ENCODE measurements at places on chromosomes 12 and 14.

DNA sequence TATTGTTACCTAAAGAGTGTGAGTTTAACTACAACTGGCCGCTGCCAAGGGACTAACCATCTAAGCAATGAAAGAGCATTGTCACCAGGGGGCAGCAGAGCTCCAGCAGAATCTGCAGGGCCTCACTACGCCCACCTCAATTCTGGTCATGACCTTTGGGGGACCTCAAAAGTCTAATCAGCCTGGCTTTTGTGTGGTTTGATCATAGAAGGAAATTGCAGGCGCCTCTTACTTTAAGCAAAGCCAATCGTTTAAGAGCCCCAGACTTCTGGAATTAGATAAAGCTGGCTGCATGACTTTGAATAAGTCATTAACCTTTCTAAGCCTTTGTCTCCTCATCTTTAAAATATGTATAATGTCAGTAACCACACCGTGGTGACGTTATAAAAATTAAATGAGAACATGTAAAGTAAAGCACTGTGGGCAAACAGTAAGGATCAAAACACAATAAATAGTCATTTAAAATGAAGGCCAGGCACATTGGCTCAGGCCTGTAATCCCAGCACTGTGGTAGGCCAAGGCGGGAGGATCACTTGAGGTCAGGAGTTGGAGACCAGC, 58.6 kb downstream of the TBX3 start:
- DNase-seq: peak; percentile 91

DNA sequence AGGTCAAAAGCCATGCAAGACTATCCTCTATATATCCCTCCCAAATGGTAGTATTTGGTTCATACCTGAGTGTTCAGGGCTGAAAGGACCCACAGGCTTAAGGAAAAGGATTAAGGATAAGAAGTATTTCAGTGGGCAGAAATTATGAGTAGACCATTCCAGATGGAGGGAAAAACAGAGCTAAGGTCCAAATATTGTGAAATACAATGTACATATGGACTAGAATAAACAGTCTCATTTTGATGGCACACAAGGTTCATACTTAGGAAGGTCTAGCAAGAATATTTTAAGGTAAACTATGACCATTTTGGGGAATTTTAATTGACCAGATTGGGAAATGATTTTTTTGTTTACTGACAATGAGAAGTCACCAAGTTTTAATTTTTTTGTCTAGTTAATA, 124.6 kb downstream of the PRKD1 start:
- no peak for DNase-seq

GRCh38 chr12:50882563-50882962, 39.8 kb downstream of the TMPRSS12 start:
- DNase-seq: no peak

- DNase-seq: no peak
Observed at GRCh38 chr14:58717813-58718212, 80.1 kb downstream of the DACT1 start.

DNA sequence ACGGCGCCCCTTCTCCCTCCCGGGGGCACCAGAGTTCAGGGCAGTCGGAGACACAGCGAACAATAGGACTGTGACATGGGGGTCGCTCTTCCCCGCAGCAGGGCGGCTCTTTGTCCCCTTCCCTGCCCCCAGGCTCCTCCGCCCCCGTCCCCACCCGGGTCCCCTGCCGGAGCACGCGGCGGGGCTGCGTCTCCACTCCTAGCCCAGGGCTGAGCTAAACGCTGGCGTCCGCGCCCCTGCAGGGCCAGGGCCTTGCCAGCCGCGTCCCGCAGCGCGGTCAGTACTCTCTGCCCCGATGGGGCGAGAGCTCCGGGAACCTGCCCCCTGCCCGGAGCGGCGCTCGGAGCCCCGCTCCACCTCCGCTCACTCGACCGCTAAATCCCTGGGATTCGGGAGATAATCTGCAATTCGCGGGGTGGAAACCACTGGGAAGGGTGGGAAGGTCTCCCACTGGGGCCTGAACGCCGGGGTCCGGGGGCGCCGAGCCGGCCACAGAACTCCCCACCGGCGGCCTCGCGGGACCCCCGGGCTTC, 825 bp upstream of the CCDC85C start:
- DNase-seq: peak; percentile 60

GRCh38 chr12:109343677-109344076, 4.0 kb upstream of the MYO1H start:
- no peak for DNase-seq

DNA sequence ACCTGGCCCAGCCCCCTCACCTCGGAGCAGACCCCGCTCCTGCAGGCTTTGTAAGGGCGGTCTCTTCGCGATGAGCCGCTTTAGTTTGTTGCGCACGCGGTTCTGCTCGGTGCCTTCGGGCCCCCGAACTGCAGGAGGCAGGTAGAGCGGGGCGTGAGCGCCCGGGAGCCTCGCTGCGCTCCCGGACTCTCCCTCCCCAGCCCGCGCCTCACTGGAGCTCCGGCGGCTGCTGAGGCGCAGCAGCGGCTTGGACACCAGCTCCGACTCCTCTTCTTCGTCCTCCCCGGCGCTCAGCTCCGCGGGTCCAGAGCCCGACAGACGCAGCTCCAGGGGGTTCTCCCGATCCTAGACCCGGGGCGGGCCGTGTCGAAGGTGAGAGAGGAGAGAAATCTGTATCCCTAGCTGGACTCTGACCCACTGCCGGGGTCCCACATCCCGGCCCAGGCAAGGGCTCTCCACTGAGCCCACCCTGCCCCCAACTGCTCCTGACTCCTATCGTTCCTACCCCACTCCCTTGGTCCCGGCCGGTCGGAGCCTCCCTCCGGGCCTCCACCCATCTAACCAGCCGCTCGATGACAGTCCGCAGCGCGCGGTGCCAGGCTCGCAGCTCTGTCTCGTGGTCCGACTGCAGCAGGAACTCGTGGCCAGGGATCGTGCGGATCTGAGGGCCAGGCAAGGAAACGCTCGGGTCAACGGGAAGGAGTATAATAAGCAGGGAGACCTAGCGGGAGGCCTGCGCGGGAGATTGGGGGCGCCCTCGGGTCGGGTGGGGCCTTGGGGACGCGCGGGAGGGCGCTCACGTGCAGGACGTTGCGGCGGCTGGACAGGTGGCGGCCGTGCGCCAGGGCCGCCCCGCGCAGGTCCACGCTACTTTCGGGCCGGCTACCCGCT, 4.2 kb downstream of the ARHGAP9 start:
- DNase-seq: peak; percentile 69

DNA sequence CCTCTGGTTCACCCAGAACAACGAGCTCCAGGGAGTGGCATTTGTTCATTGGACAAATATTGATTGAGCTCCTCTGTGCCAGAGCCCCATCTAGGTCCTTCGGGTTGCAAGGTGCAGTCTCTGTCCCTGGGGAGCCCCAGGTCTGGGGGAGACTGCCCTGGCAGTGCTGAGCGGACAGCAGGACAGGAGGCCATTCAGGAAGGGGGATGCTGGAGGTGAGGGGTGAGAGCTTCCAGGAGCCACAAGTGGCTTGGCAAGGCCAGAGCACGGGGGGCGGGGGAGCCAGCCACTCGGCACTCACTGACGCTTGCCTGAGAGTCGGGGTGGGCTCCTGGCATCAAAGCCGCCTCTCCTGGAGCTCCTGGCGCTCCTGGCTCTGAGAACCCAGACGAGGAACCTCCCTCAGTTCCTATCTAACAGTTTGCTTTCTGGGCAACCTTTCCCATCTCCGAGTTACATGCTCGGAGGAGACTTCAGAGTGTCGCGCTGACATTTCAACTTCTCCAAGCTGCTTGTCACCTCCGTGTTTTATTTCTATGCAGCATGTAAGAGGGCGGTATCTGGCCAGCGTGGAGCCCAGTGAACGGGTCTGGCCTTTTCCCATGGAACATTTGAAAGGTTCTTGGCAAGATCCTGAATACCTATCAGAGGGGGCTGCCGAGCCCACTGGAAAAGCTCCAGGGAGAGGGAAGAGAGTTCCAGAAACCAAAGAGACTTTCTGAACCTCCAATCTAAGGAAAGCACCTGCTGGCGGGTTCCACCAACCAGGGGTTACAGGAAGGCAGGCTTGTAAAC, 62.0 kb upstream of the BCL11B start:
- no peak for DNase-seq

DNA sequence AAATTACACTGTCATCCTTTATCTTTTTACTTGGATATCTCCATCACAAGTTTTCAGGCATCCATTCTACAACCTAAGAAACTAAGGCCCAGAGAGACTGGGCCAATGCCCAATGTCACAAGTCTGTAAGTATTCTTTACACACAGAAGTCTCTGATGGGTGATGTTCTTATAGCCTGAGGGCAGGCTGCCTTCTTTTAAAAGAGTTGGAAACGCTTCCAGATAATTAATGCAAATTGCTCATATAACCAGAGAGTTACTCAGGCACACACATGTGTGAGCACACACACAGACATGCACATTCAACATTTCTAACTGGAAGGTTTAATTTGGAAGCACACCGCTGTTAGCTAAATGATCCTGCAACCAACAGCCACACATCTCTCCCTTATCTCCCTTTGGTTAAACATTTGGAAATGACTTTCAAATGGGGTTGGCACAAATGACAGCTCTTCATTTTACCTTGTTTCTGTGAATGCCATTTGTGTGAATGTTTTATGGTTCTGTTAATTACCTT, 160.8 kb upstream of the TMPO start:
- DNase-seq: no peak

DNA sequence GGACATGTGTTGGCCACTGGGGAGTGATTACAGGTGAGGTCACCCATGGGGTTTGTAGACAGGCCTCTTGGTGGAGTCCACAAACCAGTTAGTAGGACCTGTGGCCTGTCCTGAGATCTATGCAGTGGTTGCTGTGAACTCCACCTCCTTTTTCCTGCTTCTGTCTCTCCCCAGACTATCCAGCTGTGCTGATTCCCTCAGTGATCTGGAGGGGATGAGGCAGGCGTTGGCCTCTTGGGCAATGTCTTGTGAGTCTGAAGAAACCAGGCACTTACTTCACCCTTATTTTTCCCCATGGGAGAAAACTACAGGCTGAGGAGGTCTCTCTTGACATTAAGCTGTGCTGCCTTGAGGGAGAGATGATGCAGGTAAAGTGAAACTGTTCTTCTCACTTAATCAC, 257.2 kb upstream of the PRICKLE1 start:
- no peak for DNase-seq

- peak; percentile 82 for DNase-seq
Observed at GRCh38 chr12:121712461-121713256, at the start of gene TMEM120B. TSS of gene TMEM120B (plus strand) at chr12:121712752. CDS start at chr12:121712896, 144 bp downstream.

DNA sequence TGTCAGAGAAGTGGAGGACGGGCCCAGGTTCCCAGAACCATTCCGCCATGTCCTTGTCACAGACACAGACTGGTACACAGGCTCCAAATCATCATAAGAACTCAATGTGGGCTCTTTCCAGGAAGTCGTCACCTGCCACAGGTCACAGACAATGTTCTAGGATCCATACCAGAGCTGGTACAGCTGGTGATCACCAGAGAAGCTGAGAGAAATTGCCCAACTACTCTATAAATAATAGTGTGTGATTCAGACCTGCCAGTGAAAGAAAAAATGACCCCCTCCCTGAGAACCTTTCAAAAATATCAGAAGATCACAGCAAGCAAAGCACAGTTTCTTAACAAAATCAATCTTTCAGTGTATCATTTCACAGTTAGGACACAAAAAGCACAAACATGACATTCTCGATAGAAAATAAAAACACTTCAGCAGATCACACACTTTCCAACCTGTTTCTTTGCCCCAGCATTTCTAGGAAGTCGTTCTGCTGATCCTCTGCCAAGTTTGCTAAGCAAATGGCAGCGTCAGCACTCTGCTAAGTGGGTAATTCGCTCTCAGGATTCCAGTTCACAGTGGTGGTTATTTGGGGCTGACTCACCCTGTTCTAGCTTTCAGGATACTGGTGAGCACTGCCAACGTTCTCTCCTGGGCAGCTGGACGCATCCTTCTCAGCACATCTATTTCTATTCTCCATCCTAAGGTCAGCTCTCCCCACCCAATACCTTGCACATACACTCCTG, 223.3 kb upstream of the SFSWAP start:
- DNase-seq: no peak

DNA sequence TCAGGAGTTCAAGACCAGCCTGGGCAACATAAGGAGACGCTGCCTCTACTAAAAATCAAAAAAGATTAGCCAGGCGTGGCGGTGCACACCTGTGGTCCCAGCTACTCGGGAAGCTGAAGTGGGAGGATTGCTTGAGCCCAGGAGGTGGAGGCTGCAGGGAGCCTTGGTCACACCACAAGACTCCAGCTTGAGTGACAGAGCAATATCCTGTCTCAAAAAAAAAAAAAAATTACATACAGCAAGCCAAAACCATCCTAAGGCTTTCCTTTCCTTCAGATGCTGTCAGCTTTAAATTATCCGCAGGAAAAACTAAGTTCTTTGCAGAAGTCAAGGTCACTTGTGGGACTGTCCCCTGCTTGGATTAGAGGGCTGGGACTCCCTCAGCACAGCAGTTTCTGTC, 1.3 kb downstream of the CS start:
- no peak for DNase-seq

DNA sequence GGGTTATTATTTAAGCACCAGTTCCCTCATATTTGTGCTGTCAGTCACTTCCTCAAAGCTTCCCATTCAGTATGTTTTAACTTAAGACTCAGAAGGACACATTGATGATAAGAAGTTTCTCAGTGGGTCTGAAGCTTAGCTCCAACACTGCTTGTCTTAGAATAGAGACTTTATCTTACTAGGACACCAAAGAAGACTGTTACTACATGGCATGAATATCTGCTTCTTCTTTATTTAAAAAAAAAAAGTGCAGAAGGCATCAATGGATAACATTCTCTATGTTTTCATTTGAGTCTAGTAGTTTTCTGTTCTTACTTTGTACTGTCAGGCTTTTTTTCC, 404.2 kb downstream of the DAD1 start:
- no peak for DNase-seq

DNA sequence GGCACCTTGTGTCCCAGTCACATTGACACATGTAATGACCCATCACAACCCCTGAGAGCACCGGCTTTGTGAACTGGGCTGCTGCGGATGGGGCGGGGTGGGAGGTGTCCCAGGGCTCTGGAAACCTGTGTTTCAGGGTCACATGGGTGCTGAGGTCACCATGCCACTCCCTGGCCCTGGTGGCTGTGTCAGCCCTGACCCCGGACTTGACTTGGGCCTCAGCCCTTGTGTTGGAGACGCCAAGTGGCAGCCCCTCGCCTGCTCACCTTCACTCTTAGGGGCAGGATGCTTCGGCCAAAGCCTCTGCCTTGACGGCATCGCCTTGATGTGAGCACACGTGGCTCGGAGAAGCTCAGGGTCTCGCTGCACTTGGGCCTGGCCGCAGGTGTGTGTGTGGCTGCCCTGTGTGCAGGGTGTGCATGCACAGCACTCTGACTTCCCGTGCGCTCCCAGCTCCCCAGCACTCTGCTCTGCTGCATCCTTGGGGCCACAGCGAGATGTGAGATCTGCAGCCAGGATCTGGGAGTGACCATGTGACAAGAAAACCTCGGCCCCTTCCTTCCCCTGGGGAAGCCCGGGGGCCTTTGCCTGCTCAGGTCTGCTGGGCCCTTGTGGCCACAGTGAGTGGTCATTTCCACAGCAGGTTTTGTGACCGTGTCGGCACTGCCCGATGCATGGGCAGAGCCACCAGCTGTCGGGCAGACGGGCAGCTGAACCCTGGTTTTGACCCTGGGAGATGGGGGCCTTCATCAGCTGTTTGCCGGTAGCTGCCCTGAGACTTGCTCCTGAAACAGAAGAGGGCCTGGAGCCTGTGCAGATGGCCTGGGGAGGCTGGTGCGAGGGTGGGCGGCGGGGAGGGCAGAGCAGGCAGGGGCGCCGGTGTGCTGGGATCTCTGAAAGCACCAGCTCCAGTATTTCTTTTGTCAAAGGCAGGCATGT, 167.4 kb downstream of the KIF26A start:
- DNase-seq: no peak
